ENCODE measurements at places on chromosomes 7 and 10.

- peak; percentile 90 for DNase-seq
Observed at GRCh38 chr7:149771720-149772240, 1.6 kb downstream of the ZNF467 start.

GRCh38 chr7:130401101-130401500 lies 20.8 kb downstream of the CPA1 start:
- no peak for DNase-seq

DNA sequence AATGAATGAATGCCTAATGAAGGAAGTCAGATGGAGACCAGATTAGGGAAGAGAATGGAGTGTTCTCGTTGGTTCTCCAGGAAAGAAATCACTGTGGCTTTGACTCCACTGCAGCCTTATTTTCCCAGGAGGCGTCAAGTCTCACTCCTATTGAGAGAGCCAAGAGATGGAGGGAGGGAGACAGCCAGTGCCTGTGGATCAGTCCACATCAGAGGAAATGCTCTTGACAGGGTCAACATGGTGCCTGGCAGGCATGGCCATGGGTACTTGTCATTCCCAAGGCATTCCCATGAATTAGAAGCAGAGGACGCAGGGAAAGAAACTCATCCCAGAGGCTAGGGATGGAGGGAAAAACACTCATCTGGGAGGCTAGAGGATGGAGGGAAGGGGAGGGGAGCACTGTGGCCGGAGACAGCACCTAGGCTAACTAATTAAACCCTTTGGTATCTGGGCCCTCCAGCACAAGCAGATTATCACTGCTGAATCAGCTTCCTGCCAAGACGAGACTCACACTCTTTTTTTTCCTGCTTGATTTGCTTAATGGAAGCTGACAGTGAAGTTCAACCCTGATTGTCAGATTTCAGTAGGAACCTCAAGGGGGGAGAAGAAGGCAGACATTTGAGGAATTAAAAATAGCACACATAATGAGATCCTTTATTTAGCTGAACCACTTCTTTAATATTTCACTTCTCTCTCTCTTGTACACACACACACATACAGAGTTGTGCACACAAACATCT lies 1233.2 kb upstream of the AUTS2 start:
- no peak for DNase-seq

DNA sequence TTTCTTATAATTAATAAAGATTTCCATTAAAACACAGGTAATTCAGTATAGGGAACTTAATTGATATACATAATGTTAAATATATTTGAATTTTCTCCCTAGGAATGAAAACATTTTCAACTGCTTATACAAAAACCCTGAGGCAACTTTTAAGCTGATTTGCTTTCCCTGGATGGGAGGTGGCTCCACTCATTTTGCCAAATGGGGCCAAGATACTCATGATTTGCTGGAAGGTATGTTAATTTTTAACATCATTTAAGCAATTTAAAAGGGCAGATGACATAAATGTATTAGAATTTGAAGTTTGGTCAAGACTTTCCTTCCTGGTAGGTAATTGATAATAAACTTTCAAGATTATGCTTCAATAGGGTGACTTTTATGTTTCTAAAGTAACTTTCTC lies 5.8 kb downstream of the OLAH start:
- DNase-seq: no peak

- no peak for DNase-seq
Observed at GRCh38 chr7:99827040-99827778, 604 bp upstream of the CYP3A43 start.

GRCh38 chr10:112803961-112804401 lies 146.1 kb upstream of the TCF7L2 start:
- DNase-seq: no peak

GRCh38 chr10:92699518-92700381 lies 10.0 kb downstream of the HHEX start:
- DNase-seq: peak; percentile 41

GRCh38 chr7:1662101-1662500 lies 8.0 kb upstream of the ELFN1 start:
- DNase-seq: no peak

DNA sequence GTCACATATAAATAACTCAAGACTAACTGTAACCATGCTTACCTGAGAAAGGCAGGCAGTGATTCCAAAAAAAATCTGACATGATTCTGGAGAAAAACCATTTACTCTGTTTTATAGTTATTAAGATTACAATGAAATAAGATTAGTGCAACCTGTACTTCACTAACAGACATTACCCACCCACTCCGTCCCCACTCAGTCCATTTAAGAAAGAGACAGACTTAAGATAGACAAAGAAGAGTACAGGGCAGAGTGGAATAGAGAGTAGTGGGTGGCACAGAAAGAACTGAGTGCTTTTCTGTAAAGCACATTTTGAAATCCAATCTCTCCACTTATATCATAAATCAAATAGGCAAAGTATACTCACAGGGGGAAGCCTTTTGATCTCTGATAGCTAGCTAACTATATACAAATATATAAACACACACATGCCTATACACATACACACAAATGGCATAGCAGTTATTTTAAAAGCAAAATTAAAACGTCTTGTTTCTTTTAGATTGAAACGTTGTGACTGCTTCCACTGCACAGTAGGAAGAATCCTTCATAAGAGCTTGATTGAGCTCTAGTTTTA lies 11.9 kb downstream of the PAXIP1 start:
- no peak for DNase-seq
